ENCODE measurements at places on chromosomes 1 and 21. TPM values are rescaled to one million over a fixed set of nuclear protein-coding genes. Genes with fewer than 3 reads are reported as not detected.

Gene HOOK1
- 8.4 TPM for total RNA-seq

Gene ATAD3C
- total RNA-seq = 3.1 TPM

Gene ERO1B
- not detected for total RNA-seq

DNA sequence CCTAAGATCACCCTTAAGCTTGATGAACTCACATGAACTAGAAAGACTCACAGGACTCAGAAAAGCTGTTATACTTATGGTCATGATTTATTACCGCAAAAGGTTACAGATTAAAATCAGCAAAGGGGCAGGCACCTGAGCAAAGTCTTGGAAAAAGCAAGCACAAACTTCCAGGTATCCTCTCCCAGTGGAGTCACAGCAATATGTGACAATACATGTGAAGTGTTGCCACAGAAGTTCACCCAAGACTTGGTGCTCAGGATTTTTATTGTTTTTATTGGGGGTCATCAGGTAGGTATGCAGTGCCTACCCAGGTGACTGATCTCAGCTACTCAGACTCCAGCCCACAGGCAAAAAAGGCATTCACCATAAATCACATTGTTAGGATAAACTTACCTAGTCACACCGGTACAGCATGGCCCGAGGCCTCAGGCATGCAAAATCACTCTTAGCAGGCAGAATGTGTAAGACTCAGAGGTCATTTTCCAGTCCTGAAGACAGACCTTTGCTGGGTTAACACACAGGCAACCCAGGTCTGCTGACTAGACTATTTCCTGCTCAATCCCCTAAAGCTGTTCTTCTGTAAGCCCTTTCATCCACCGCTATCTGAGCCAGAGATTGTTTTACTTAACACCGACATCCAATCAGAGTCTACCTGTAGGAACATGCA lies 55.6 kb downstream of the SSX2IP start:
- DNase-seq = no peak

Gene SLC2A5
- not detected for total RNA-seq

Gene CFAP107
- total RNA-seq = not detected

- DNase-seq = no peak
Measured at GRCh38 chr21:45954261-45954660, 27.3 kb upstream of the COL6A1 start.

GRCh38 chr1:30192969-30193630 lies 530.3 kb downstream of the MATN1 start:
- no peak for DNase-seq

DNA sequence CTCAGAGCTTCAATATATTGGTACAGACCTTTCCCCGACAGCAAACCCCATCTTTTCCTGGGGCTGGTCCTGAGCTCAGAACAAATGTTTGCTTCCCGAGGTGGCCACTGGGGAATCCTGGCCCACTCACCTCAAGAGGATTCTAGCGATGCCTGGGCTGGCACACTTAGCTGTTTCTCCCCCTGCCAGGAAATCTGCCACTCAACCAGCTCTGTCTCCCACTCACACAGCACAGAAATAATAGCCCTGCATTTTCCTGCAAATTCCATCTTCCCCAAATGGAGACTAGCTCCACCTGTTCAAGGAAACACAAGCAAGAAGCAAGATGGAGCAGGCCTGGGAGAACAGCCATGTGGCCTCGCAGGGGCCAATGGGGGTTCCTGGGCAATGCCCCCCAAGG lies 21.1 kb downstream of the KCNN3 start:
- DNase-seq = no peak

DNA sequence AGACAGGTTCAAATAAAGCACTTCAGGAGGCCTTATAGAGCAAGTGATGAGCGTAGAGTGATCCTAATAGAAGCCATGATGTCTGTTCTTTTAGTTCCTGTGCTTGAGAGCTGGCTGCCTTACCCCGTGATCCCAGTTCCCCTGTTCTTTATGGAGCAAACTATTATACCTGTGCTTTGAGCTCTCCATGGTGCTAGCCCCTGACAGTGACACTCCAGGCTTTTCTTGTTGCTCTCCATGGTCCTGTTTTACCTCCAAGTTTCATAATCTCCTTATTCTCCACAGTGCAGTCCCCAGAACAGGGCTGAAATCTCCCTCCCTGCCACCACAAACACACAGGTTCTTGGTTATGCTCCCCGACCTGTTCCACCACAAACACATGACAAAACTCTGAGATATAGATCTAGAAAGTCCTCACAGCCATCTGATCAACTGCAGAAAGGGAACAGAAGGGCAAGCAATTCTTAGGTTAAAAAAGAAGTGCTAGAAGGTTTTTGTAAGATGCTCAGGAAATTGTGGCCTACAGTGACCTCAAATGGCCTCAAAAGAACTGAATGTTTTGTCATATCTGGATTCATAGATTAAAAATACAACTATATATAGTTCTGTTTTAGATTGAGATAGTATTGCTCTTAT lies 6.0 kb downstream of the CADM3 start:
- DNase-seq = peak; percentile 77

Gene MPZ
- total RNA-seq = 0.41 TPM

Gene RGS8
- total RNA-seq = not detected

GRCh38 chr1:58941471-58942289 lies 157.8 kb upstream of the JUN start:
- DNase-seq = no peak

GRCh38 chr1:244226435-244226834 lies 175.4 kb downstream of the ZBTB18 start:
- DNase-seq = no peak

Gene HSD11B1
- total RNA-seq = not detected

DNA sequence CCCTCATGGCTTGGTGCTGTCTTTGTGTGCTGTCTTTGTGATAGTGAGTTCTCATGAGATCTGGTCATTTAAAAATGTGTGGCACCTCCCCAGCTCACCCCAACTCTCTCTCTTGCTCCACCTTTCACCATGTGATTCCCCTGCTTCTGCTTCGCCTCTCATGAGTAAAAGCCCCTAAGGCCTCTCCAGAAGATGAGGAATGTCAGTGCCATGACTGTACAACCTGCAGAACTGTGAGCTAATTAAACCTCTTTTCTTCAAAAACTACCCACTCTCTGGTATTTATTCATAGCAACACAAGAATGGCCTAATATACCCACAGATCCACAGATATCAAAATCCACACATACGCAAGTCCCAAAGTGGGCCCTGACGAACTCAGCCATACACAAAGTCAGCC lies 88.9 kb upstream of the PPP2R5A start:
- DNase-seq = no peak

DNA sequence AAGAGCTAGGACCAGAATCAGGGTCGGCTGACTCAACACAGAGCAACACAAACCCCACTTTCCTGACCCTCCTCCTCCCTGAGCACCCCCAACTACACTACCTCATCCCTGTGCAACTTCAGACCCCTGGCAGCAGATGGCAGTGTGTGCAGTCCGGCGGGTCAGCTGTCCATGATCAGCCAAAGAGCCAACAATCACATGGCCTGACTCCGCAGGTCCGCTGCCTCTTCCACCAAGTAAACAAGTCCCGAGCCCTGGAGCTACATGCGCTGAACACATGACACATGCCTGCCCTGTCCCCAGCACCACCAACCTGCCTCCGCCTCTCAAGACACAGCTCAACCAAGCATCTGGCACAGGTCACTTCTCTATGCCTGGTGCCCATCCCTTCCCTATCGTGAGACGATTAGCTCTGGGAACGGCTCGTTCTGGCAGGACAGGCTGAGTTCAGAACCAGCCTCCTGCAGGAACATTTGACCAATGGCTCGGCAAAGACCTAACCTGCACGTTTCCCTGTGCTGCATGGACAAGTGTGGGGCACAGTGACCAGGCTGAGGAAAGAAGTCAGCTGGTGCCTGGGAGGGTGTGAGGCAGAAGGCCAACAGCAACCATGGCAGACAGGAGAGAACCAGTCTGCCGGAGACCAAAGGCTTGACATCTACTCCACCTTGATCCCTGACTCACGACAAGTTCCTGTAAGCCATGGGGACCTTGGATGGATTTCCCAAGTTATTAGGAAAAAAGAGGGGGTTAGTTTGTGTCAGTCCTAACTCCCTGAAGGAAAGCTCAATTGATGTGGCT lies 60.3 kb downstream of the CD46 start:
- DNase-seq = peak; percentile 71

DNA sequence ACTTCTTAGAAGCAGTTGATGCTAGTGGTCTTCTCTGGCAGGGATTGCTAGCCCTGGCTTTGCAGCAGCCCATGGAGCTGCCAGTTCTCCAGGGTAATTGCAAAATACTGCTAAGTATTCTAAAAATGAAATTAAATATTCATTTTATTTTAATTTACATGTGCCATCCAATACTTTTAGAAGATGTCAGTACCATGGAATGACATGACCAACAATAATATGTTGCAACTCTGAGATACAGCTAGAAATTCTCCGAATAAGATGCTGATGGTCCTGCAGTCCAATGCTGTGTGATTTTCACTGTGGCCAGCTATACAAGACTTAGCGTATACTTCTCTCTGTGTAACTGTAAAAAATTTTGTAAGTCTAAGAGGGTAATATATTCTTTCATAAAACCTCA lies 20.0 kb upstream of the WARS2 start:
- DNase-seq = no peak

Gene CAMK2N1
- total RNA-seq = 17.0 TPM

Gene MAP3K21
- total RNA-seq = 10.1 TPM

DNA sequence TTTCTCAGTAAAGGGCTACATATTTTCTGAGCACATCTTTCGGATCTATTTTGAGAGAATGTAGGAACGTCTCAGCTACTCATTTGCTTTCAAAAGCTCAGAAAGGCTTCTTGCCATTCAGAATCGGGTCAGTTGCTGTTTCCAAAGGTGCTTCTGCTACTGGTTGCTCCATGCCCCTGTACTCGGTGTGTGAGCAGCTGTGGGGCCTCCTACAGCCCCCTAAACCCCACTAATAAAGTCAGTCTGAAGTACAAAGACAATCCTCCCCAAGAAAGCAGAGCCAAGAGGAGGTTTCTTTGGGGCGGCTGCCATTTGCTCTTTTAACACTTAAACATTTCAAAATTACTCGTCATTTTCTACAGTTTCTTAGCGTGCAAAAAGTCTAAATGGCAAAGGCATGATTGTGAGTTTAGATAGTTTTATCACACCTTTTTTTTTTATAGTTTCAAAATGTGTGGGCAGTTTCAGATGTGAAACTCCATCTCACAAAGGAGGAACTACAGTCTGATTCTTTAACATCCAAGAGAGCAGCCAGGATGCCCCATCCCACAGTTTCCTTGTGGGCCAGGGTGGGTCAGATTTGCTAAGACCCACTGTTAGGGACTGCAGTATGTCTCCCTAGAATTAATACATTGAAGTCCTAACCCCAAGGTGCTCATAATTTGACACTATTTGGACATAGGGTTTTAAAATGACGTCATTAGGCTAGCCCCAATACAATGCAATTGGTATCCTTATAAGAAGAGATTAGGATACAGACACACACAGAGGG lies 4.1 kb downstream of the RUNX1 start:
- DNase-seq = no peak

GRCh38 chr1:55506740-55507577 lies 291.8 kb upstream of the USP24 start:
- DNase-seq = no peak

GRCh38 chr1:6485168-6486101 lies 6.0 kb downstream of the PLEKHG5 start:
- DNase-seq = no peak

DNA sequence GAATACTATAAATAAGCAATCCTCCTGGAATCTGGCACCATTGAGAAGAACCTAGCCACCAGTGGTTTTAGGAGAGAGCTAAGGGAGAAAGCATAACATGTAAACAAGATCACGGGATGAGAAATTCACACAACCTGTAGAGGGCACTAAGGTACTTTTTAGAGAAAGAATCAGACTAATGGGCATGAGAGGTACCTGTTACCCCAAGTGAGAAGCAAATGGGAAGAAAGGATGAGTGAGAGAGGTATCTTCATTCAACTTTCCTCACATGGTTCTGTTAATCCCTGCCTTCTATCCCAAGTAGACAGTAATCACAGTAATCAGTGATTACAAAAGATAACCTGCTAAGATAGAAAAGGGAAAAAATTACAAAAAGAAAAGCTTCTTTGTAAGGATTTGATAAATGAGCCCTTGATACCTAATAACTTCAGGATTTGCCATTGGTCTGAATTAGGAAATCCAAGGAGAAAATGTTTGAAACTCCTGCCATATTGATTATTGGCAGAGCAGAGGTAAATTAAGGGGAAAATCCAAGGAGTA lies 251.1 kb upstream of the ADGRL2 start:
- DNase-seq = peak; percentile 74

DNA sequence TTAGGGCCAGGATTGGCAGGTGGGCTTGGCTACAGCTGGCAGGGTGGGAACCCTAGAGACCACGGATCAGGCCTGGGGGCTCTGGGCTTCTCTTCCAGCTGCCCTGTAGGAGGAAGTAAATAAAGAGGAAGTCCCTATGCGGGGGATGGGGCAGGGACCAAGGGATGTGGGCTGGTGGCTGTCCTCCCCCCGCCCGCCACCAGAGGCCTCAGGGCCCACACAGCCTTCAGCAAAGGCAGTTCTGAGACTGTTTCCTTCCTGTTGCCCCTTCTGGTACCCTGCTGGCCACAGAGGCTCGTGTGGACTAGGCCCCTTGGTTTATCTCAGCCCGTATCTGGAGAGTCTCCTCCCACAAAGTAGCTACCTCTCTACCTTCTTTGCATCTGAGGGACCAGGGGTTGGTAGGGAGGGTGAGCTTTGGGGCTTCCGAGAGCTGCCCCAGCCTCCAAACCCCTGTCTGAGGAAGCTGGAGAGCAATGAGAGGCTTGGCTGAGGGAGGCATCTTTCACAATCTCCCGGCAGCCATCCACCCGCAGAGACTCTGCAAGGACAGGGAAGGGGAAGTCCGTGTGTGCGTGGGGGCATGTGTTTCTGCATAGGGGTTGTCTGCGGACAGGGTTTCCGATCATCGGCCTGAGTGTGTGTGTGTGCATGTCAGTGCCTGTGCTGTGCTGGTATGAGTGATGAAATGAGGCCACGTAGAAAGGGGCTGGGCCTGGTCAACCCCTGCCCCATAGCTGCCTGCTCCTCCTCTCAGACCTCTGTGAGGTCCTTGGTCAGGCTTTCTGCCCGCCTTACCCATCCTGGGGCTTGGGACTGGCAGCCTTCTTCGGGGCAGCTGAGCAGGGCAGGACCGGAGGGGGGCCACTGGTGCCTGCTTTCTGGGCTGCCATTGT lies 12.5 kb downstream of the RPS6KA1 start:
- DNase-seq = peak; percentile 35

Gene DCST1
- 0.05 TPM for total RNA-seq

Gene ETV3L
- total RNA-seq = not detected

All from HT-29 (cell line).